ENCODE measurements at places on chromosomes 1 and 21.

- no peak for DNase-seq
These were observed 287.8 kb downstream of the LMX1A start for GRCh38 chr1:165068741-165069140.

DNA sequence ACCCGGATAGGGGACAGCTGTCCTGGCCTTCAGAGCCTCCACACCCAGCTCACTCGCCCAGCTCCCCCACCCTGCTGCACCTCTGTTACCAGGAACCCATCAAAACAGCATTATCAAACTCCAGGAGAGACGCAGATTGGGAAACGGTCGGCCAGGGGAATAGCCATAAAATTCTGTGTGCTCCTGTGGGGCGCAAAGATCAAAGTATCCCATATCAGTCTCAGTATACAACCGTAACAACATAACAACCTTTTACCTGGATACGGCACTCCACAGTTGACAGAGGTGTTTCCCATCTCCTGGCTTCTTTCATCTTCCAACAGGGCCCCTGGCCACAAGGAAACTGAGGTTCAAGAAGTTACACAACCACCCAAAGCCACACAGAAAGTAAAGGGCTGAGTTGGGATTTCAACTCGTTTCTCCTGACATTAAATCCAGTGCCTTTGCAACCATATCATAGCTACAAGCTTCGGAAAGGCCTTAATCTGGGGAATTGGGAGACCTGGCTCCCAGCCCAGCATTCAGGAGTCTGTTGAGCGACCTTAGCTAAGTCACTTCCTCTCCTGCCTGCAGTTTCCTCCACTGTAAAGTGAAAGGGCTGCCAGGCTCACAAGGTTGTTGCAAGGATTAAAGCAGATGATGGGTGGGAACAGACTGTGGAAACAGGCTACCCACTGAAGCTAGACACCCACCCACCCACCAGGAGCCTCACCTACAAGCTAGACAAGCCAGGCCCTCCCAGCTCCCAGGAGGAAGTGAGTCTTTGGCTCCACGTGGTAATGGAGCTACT is 8.1 kb upstream of the EPHB2 start:
- no peak for DNase-seq

DNA sequence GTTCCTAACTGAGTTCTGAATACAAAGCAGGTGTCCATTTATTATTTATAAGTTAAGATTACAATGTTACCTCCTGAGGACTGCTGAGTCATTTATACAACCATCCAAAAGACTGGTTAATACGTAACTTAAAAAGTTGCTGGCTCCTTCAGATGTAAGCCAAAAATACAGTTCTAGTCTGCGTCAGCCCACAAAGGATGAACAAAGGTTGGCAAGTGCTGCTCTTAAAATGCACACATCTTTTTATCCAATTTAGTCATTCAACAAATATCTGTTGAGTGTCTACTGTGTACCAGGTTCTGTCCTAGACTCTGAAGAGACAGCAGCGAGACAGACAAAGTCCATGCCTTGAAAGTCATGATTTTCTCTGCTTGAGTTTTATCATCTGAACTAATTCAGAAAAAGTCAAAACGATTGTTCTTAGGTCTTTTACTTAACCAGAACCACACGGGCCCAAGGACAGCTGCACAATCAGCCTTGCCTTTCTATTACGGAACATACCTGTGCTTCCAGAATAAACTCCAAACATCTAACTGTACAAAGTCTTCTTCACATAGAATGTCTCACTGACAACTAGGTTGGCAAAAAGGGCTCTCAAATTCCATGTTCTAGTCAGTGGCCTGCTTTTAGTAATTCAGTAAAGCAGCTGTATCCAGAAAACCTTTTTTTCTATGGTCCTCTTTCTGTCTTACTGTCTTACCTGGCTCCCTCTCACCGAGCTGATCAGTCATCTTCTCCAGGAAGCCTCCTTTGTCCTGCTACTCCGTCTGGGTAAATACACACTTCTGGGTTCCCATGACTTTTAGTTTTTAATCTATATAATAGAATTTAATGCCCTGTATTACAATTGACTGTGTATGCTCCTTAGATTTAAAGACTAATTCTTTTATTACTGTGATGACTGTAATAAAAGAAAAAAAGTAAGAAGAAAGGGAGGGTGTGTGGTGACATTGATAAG is 15.5 kb upstream of the CNN3 start:
- DNase-seq = no peak

- no peak for DNase-seq
These were observed 4.1 kb downstream of the BLACAT1 start for GRCh38 chr1:205451759-205452164.

- DNase-seq = peak; percentile 36
These were observed 101.0 kb downstream of the SIM2 start for GRCh38 chr21:36799869-36800268.

GRCh38 chr1:66245691-66246090 is 288.3 kb upstream of the SGIP1 start:
- no peak for DNase-seq

- DNase-seq = no peak
These were observed 14.3 kb downstream of the EDEM3 start for GRCh38 chr1:184740344-184740743.

All from AG10803 (cell line).